T47D (cell line): ENCODE measurements at places on chromosomes 3 and 15.

- DNase-seq = no peak
Observed at GRCh38 chr3:29746163-29746760, 465.4 kb downstream of the RBMS3 start.

DNA sequence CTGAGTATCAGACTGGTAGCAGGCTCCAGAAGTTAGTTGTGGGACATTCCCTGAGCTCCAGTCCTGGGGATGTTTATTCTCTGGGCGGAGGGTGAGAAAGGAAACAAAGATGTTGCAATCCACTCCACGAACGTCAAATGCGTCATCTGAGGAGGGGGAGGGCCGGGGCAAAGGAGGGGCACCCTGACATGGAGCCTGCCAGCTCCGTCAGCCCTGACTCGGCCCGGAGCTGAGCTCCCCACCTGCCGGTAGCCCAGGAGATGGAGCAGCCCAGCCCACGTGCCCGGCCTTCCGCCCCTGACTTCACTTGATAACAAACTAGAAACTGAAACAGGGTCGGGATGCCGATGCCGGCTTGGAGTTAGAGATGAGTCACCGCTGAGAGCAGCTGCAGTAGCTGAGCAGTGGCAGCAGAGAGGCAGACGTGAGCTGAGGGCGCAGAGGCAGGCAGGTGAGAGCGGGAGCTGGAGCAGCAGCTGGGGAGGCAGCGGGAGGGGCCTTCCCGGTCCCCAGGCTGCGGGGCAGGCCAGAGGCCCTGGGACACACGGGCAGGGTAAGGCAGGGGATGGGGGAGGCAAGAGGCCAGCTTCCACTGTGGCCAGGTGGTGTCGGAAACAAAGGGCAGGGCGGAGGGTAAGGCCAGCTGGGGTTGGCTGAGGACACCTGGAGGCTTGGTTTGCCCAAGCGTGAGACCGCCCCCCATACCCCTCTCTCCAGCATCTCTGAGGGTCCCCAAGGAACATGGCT is at the start of gene ISG20:
Gene ISG20, plus strand, starts transcription at position 391 of the 747 bp plus-strand sequence. Its CDS starts 351 bp downstream, at position 742.
- DNase-seq = peak; percentile 81

DNA sequence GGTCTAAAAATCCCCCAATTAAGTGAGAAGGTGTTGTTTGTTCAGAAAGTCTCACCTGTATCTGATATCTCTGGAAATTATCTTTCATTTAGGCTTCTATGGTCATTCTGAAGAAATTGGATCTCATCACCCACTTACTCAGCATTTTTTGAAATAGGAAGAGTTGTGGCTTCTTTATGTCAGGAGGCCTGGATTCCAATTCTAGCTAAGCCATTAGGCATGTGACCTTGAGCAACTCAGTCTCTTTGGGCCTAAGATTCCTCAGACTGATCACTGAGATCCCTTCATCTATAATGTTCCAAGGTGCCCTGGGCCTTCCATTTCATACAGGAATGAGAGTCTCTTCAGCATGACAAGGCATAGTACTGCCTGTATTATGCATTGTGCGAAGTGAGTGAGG is 70.3 kb downstream of the ARHGEF26 start:
- no peak for DNase-seq

DNA sequence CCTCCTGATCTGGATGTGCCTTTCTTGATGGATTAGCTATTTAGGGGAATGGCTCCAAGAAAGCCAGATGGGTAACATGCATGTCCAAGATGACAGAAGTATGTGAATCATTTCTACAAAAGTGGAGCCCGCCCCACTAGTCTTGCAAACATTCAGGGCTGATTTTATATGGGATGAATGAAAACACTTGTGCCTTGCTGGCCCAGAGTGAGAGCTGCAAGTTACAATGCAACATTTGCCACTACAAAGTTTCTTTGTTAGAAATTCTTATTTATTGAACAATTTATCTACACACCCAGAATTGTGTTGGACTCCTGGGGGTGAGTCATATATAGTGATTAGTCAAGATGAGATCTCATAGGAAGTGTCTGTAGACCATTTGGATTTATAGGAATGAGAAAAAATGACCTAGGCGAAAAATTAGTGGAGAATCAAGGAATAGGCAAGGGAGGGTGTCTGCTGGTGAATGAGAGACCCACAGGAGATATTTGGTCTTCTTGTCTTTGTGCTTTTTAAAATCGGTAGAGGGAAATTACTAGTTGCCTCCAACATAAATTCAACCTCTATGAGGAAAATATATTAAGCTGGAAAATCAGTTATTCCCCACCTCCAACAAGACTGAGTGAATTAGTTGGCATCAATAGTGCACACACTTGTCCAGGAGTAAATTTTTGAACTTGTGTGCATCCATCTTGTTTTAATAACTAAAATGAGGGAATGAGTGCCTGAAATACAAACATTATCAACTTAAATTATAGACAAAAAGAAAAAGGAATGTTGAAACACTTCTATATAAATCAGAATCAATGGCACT is 53.5 kb upstream of the DCBLD2 start:
- no peak for DNase-seq

- DNase-seq = no peak
Observed at GRCh38 chr3:45549961-45550360, 44.6 kb upstream of the LIMD1 start.

DNA sequence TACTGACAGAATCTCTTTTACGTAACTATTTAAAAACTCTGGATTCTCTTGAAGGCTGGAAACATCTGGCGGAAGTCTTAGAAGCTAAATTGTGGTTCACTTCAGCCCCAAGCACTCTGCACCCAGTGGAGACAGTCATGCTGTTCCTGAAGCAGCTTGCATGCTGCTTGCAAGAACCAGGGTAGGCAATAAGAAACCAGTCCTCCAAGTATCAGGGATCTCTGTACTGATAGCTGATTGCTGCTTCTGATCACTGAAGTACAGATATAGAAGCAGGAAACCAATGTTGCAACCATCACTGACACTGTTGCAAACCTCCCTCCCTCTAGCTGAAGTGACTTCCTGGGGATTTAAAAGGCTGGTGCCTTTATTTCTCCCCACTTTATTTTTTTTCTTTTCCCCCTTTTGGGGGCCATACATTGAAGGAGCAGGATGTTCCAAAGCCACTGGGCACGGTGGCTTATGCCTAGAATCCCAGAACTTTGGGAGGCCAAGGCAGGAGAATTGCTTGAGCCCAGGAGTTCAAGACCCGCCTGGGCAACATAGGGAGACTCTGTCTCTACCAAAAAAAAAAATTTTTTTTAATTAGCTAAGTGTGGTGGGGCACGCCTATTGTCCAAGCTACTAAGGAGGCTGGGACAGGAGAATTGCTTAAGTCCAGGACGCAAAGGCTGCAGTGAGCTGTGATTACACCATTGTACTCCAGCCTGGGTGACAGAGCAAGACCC is 15.3 kb downstream of the SPCS1 start:
- DNase-seq = no peak

DNA sequence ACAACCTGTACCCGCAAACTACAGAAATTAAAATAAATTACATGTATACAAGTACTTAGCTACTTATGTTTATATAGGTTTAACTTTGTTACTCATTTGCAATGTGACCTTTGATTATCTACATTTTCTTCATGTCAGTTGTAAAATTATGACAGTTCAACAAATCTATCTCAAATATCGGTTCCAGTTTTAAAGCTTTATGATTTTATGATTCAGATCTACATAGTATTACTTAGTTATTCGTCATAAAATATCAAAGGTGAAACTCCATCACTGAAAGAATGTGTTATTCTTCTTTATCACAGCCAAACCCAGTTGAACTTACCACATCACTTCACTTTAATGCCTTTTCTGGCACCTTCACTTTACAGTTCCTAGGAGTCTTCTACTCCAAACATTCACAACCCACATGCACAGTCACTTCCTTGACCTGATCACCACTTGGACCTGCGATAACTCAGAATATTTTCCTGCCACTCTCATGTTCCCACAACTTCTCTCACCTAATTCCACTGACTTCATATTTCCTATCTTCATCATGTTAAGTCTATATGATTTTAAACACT is 47.2 kb downstream of the SLITRK3 start:
- no peak for DNase-seq
